ENCODE measurements at places on chromosomes 6 and 20.

- no peak for DNase-seq
Measured at GRCh38 chr20:46720776-46721425, 11.5 kb downstream of the SLC2A10 start.

DNA sequence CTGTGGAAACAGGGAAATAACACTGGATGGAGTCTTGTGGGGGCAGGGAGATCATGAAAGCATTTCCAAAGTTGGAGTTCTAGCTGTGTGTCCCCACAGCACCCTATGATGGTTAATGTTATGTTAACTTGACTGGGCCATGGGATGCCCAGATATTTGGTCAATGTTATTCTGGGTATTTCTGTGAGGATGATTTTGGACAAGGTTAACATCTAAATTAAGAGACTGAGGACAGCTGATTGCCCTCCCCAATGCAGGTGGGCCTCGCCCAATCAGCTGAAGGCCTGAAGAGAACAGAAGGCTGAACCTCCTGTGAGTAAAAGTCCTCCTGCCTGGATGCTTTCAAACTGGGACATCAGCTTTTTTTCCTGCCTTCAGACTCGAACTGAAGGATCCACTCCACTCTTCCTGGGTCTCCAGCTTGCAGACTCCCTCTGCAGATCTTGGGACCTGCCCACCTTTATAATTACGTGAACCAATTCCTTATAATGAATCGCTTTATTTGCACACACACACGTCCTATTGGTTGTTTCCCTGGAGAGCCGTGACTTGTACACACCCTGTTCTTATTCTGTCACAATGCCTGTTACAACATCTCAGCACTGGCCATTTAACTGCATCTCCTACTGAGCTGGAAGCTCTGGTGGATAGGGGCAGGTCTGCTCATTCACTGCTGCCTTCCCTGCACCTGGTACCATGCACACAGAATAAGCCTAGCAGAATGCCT, 99.5 kb upstream of the IYD start:
- no peak for DNase-seq

DNA sequence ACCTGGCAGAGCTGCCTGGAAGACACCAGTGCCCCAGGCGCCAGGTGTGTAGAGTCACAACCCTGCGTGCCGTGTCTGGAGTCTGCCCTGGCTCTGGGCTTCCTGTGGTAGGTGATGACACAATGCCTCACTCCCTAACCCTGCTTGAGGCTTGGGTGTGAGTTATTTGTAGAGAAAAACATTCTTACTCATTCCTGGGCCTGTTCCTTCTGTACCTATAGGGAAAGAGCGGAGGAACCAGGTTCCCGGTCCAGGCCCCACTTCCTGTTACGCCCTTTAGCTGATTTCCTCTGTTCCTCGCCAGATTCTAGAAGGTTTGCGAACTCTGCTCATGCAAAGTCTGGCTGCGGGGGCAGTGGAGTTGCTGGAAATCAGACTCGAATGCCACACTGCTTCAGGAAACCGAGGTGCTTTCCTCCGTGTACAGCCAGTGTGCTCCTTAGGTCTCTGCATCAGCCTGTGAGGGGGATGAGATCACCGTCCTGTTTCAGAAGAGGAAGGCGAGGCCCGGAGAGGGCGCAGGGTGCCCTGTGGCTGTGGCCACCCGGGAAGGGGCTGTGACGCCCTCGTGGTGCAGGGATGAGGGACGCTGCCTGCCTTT, 67.1 kb upstream of the DUSP22 start:
- DNase-seq = peak; percentile 10

GRCh38 chr20:1295276-1295930, 29.3 kb downstream of the SNPH start:
- no peak for DNase-seq

- no peak for DNase-seq
Measured at GRCh38 chr6:150328744-150329405, 39.9 kb upstream of the IYD start.

DNA sequence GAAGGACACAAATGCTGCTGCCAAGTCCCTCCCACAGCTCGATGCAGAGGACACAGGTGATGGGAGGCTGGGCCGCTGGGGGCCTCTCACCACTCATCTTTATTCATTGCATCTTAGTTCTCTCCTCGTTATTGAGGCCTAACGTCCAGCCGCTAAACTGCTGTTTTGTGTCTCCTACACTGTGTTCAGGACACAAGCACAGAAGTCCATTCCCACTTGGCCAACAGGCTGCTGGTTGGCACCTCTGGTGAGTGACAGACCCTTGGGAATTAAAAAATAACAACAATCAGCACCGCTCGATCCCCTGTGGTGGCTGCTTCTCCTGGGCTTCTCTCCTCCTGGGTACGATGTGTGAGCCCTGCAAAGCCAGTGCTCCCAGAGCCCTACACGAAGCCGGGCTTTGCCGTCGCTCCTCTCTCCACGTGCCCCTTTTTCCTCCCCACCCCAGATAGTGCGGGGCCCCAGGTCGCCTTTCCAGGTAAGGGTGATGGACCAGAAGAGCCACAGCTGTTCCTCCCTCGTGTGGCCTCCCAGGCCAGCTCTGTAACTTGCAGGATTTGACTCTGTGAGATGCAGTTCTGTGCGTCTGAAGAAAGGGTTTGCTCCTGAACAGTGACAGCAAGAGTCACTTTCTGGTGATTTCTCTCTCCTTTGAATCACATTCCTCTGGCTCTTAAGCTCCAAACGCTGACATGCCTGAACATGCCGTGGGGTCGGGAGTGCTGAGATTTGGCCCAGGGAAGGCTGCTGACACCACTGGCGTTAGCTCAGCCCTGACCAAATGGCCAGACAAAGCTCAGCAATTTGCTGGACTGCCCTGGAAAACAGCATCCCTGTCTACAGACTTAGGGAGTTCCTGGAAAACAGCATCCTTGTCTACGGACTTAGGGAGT, 59.3 kb downstream of the DLL1 start:
- no peak for DNase-seq

- DNase-seq = no peak
Measured at GRCh38 chr20:61193164-61193563, 58.9 kb upstream of the CDH4 start.

DNA sequence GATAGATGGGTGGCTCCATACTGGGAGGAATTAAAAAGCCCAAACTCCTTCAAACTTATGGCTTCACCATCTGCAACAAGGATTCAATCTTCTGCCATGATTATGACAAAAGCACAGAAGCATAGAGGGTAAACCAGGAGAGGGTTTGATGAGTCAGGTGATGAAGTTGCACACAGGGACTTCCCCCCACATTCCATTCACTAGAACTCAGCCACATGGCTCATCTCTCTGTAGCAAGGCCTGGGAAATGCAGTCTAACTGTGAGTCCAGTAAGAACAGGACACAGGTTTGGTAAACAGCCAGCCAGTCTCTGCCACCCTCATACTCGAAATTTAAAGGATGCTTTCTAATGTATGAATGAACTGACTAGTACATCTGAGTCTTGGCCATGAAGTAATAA, 142.9 kb downstream of the HIVEP2 start:
- no peak for DNase-seq

DNA sequence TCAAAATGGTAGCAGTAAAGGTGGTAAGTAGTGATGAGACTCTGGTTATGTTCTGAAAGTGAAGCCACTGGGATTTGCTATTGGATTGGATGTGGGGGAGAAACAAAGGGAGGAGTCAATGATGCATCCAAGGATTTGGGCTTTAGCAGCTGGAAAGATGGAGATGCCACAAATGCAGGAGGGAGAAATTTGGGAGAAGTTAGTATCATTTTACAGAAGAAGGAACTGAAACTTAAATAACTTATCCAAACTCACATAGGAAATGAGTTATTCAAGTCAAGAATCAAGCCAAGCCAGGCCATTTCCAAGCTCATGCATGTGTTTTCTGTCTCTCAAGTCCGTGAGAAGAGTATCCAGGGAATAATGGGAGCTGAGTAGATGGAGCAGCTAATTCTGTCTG, 155.1 kb upstream of the TNFAIP3 start:
- no peak for DNase-seq

- DNase-seq = no peak
Measured at GRCh38 chr6:161318456-161318855, 44.6 kb upstream of the AGPAT4 start.

DNA sequence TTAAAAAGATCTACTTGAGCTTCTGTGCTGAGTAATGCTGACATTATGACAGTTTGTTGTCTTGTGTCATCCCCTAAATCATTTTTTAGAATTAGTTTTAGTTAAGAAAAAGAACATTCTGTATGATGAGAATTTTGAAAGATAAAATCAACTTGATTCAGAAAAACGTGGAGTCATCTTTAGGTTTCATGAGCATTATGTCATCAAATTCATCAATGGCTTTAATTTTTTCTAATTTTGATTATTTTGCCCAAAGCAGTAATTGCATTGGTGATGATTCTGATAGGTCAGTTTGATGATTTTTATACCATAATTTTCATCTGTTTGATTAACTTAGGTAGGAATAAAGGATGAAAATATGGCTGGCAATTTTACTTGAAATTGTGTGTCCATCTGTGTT, 26.6 kb upstream of the ADGRF4 start:
- no peak for DNase-seq

DNA sequence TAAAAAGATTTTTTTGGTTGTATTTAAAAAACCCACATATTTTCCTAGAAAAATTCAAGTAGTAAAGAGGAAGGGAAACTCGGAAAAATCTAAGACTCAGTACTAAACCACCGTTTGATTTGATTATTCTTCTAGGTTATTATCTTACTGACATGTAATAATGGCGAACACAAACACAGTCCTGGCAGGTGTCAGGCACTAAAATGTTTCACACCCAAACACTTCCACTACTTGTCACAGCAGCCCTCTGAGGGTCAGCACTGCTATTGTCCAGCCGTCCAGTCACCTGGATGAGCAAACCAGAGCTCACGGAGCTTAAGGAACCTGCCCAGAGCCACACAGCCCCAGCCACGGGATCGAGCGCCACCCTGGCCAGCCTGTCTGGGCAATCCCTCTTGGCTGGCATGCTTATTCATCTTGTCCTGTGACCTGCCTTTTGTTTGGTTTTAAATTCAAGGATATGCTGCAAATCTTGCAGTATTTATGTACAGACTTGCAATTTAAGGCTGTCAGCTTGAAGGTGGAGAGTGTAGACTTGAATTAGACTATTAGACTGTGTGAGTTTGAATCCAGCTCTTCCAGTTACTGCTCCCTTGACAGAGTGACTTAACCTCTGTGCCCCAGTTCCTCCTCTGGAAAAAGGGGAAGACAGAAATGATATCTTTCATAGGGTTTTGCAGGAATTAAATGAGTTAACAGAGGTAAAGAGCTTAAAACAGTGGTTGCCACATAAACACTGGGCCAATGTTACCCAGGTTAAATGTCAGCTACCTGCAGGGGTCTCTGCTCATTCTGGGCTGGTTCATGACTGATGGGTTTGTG, 82.2 kb downstream of the CDYL start:
- no peak for DNase-seq

DNA sequence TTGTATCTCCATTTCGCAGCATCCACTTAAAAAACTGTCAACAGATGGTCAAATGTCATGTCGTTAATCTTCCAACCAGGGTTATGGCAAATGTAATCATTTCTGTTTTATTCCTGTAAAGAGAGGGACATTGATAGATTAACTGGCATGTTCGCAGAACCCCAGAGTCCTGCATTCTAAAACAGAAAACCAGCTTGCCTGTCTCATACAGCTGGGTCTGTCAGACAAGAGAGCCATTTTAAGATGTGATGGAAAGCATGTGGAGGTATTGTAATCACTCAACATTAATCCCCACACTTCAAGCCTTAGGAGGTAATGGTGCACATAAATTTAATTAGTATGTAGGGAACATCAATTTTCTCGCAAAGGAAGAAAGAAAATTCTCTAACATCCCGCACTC, 4.4 kb downstream of the SMLR1 start:
- no peak for DNase-seq

GRCh38 chr6:106309766-106310373, 15.7 kb downstream of the ATG5 start:
- DNase-seq = no peak

DNA sequence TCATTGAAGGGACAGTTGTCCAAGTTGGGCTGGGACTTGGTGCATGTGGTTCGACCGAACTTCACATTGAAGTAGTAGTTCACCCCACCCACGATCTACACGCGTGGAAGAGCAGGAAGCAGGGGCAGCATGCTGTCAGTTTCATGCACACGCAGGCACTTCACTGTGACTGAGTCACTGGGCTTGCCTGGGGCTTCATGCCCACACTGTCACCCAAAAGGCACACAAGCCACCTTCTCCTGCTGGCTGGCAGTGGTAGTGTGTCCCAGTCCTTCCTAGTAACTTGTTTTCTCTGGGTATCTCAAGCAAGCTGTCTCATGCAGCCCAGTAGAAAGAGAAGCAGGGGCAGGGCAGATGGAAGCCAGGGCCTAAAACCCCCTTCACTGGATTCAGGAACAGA, 2.0 kb downstream of the CST5 start:
- DNase-seq = no peak

- no peak for DNase-seq
Measured at GRCh38 chr6:122276637-122277036, 122.8 kb upstream of the HSF2 start.

DNA sequence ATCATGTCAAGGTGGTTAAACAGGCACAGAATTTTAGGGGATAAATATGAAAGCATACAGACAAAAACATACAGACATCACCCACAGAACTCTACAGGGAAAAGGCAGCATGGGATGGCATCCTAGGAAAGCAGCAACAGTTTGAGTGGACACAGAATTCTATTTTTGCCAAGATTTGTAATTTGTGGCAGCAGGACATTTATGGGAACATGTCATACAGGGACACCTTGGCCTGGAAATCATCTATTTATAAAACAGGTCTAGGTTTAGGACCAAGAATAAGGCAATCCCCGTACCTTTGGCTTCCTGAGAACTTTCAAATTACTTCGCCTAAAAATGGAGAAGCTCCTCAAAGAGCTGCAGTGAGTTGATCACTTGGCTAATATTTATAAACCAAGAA, 17.5 kb downstream of the ARHGAP18 start:
- DNase-seq = no peak

GRCh38 chr6:34295721-34296120, 46.9 kb upstream of the SMIM29 start:
- DNase-seq = no peak

GRCh38 chr6:89355511-89356194, 3.1 kb upstream of the UBE2J1 start:
- no peak for DNase-seq

DNA sequence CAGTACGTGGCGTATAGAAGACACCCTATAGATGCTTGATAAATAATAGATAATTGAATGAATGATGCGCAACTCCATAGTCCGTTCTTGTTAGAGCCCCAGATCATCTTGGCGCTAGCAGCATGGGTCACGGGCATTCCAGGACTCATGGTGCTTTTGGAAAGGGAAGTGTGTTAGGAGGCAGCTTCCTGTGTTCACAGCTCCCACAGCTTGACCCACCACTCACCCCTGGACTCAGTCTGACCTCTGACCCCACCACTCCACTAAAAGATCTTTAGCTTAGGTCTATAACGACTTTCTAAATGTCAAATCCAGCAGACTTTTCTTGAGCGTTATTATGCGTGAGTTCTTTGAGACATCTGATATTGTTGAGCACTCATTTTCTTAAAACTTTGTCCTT, 35.8 kb upstream of the KIF16B start:
- no peak for DNase-seq

- no peak for DNase-seq
Measured at GRCh38 chr6:71395731-71396409, 107.3 kb downstream of the OGFRL1 start.

Data from activated CD8-positive, alpha-beta memory T cell treated with anti-CD3 and anti-CD28 coated beads for 1 hour (primary cell).